ENCODE measurements at places on chromosomes 4 and X. TPM values are rescaled to one million over a fixed set of nuclear protein-coding genes. Genes with fewer than 3 reads are reported as not detected.

GRCh38 chr4:36330796-36331195, 49.4 kb downstream of the DTHD1 start:
- no peak for DNase-seq

CLDN34 gene
- polyA plus RNA-seq, result not detected

DNA sequence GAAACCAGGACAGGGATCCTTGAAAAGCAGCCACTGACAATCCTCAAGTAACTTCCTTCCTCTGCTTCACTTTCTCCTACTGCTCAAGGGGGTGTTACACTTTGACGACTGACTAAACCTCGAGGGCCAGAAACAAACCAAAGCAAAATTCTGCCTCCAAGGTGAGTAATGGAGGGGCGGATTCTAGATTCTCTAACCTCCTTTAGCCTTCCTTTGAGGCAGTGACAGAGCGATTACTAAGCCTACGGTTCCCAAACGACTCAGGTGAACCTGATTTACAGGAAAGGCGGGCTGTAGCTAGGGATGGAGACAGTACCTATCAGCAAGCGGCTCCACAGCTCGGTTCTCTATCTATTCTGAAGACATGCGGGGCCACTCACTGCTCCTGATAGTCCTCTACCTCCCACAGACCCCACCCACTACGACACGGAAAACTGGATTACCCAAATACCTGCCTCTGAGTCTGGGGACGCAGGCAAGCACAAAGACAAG, 487 bp downstream of the TBCK start:
- DNase-seq, result no peak

DNA sequence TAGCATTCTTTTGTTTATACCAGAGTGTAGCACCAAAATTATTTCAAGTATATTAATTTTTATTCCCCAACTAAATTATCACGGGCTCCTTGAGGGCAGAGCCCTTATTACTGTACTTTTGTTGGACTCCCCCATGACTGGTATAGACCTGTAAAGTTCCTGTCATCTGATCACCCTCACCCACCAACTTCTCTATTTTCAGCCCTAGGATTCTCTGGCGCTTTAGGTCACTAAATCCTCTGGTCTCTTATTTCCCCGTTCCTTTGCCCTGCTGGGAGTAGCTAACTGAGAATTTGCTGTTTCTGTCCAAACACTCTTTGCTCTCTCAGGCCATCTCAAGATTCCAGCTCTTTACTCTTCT, 3.2 kb upstream of the XKRX start:
- DNase-seq, result no peak

DNA sequence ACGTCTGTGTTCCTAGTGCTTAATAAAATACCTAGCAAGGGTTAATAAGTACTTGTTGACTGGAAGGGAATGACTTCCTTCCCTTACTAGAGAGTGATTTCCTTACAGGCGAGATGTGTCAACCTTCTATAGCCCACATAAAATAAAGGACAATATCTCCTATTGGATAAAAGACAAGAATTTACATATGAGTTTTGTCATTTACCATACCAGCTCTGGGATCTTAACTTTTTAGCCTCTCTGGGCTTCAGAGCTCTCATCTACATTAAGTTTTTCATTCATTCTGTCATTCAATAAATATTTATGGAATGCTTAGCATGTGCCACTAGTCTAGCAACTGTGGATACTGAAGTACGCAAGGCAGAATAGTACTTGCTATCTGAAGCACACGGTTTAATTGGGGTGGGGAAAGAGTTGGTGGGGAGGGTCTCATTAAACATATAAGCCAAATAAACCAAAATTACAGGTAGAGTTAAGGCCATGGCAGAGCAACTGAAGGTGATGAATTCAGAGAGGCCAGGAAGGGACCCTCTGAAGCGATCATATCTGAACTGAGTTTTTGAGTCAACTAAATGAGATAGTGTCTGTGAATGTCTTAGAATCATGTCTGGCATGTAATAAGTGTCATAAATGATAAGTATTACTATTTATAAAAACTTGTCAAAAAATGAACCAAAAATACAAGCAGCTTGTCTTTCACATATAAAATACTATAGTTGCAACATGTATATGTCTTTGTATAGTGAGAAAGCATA, 91.6 kb upstream of the BMP2K start:
- peak; percentile 9 for DNase-seq

- peak; percentile 25 for DNase-seq
Observed at GRCh38 chr4:83208371-83209365, 75.9 kb downstream of the COQ2 start.

IBSP gene
- not detected for polyA plus RNA-seq

DNA sequence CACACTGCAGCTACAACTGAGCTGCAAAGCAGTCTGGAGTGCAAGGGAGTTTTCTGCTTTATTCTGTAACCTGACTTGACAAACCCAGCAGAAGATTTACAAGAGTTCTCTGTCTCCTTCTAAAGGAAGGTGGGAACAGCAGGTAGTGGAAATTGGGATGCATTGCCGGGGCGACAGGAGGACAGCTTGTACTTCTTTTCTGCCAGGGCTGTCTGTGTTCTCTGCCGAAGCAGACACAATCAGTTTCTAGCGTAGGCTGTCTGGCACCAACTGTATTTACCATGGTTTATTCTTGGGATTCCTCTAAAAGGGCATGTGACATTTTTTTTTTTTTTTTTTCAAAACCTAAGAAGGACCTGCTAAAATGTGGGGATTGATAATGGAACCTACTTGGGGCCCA, 190.8 kb upstream of the GK2 start:
- no peak for DNase-seq

GRCh38 chrX:37603938-37604409, 32.5 kb downstream of the LANCL3 start:
- DNase-seq, result no peak

DNA sequence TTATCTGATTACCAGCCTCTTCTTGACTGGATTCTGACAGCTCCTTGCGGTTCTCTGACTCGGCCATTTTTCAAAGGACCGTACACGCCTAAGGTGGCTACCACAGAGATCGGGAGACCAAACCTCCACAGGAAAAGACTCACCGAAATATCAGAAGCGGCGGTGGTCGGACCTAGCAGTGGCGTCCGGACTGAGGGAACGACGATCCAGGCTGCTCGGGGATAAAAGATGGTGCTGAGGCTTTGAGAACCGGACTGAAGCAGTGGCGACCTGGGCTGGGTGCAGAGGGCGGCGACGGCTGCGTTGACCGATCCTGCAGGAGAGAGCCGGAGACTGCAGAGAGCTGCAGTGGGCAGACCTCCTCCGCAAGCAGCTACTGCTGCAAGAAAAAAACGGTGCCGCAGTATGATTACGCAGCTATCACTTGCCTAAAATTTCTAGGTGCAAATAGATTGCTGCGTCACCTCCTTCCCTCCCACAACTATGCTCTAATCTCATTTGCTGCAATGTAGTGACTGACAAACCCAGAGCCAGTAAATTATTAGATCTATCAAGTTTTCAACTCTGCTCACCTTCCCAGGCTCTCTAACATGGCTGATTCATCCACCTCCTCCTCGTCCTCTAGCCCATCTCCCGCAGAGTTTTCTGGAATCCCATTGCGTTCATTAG, at the start of gene NAP1L2:
TSS of gene NAP1L2 (minus strand) at position 426 of the 669 bp plus-strand sequence. CDS start at position 67, 359 bp downstream.
- no peak for DNase-seq

DNA sequence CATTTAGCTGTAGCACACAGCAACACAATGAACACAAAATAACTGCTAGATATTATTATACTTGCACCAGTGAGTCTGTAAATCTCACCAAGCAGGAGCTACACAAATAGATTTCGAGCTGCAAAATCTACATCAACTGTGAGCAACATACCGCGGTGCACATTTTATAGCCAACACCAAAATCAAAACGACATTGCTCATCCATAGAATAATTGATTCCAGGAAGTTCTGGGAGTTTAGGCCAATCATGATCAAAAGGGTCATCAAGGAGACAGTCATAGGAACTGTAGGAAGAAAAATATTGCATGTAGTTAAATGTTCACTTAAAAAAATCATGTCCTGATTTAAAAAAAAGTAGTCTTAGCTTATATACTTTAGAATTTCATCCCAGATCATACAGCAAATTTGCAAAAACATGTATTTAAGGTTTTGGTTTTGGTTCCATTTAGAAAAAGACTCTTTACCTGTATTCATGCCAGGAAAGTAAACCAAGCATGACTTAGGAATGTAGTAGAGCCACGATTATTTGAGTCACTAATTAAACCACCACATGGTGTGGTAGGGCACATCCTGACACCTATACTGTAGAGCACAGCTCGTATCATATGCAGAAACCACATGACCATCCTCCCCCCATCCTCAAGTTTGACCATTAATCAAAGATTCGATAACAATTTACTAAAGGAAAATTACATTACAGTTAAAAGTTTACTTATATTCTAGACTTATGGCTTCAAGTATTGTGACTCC, 250.4 kb downstream of the ADAMTS3 start:
- DNase-seq, result no peak

PPAT gene
- 5.3 TPM for polyA plus RNA-seq

DNA sequence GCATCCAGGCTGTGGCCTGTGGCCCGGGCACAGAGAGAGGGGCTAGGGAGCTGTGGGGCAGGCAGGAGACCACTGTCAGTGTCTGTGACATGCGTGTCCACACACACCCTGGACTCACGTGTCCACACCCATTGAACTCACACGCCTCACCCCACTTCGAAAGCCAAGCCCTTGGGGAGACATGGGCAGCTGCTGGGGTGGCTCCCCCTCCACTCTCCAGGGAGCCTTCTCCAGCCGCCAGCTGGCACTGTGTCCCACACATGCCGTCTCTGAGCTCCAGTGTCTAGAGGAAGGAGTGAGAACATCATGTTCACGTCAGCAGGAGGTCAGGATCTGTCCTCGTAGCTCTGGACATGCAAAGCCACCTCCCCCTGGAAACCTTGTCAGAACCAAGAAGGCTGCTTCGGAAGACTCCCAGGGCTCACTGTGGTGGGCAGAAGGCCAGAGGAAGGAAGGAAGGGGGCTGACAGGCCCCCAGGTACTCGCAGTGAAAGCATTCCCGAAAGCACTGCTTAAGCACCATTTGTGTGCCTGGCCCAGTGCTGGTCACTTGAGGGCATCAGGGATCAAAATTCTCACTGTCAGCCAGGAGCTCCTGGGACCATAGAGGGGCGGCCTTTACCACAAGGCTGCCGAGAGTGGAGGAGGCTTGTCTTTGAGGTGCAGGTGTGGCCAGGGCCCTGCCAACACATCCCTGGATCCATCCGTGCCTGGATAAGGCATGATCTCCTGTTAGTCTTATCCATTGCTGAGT, 61.4 kb downstream of the HTRA3 start:
- DNase-seq, result no peak

- DNase-seq, result no peak
Observed at GRCh38 chr4:66929748-66930147, 615.6 kb downstream of the CENPC start.

- no peak for DNase-seq
Observed at GRCh38 chr4:98542011-98542410, 116.4 kb downstream of the TSPAN5 start.

DNA sequence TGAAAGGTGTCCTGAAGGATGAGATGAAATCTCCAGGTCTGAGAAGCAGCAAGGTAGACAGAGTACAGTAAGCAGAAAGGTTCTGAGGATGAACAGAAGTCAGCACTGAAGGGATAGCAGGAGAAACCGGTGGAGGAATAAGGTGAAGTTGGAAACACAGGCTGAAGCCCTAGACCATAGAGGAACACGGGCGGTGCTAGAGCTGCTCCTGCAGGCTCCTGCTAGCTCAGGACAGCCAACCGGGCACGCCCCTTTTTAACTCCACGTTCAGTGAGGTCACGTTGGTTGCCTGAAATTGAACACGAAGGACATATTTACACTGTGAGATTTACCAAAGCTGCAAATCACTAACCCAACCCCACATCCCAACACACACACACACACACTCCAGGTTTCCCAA, 1886.4 kb upstream of the AGA start:
- DNase-seq, result no peak

GRCh38 chr4:150211799-150212445, 133.7 kb downstream of the DCLK2 start:
- peak; percentile 92 for DNase-seq

- DNase-seq, result no peak
Observed at GRCh38 chr4:118035309-118035708, 1.0 kb downstream of the NDST3 start.

NPY2R gene
- polyA plus RNA-seq, result not detected
